ENCODE measurements at places on chromosomes 2 and 18. TPM values are rescaled to one million over a fixed set of nuclear protein-coding genes. Genes with fewer than 3 reads are reported as not detected.
A peak's percentile ranks its signal among the peaks of the same experiment; 100 is the strongest.

GRCh38 chr18:7000484-7001096 lies 117.0 kb downstream of the LAMA1 start:
- H3K36me3 ChIP-seq = no peaks in the 10 kb centered on the region
- no peaks in the 10 kb centered on the region for H3K27me3 ChIP-seq
- H3K4me1 ChIP-seq = no peaks in the 10 kb centered on the region
- DNase-seq = no peak
- H3K27ac ChIP-seq = no peak overlapping the region

The LHCGR gene
- not detected for total RNA-seq

- DNase-seq = no peak
- no peak overlapping the region for H3K27ac ChIP-seq
- H3K4me3 ChIP-seq = peak overlapping the region; percentile 42
- no peaks in the 10 kb centered on the region for H3K27me3 ChIP-seq
- H3K4me1 ChIP-seq = peaks cover 56% of the 10 kb centered on the region
- no peaks in the 10 kb centered on the region for H3K36me3 ChIP-seq
Observed at GRCh38 chr18:76720683-76721082, 101.7 kb upstream of the ZNF236 start.

The DYNAP gene
- total RNA-seq = not detected

DNA sequence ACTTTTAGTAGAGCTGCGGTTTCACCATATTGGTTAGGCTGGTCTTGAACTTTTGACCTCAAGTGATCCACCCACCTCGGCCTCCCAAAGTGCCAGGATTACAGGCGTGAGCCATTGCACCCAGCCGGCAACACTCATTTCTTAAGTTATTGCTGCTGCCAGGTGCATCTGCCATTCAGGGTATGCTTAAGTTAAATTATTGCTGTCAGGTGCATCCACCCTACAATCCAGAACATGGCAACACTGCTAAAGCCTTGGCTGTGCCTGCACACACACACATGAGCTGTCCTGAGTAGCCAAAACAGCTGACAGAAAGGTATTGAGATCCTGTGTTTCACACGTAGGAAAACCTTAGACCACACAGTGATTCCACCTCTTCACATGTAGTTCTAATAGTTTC lies 148.2 kb downstream of the FAM161A start:
- H3K27me3 ChIP-seq = no peaks in the 10 kb centered on the region
- no peak overlapping the region for H3K4me3 ChIP-seq
- DNase-seq = no peak
- no peaks in the 10 kb centered on the region for H3K4me1 ChIP-seq
- H3K27ac ChIP-seq = no peak overlapping the region

DNA sequence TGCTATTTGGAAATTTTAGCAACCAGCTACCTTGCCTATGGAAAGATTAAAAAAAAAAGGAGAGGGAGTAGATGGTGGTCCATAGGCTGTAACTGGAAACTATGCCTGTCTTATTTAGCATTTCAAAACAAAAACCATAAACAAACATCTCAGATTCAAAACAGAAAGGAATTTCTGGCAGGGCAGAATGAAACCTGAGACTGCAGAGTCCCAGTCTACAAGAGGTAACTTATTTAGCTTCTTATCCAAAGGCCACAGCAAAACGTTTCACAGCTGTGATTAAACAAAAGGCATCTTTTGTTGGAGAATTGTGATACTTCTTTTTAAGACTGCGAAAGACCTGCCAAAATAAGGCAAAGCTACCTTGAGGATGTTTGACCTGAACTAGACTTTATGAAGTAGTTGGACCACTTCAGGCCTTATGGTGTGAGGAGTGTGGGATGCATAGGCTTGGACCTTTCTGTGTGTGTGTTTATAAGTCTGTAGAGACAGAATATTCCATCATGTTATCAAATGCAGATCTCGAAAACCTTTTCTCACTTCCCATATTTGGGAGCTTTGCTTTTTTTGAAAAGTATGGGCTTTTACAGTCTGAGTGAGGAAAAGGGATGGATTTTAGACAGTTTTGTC lies 11.0 kb downstream of the CRIM1 start:
- no peak for DNase-seq
- H3K36me3 ChIP-seq = no peaks in the 10 kb centered on the region
- H3K27ac ChIP-seq = no peak overlapping the region

GRCh38 chr2:109446278-109447131 lies 167.3 kb downstream of the SEPTIN10 start:
- no peak overlapping the region for H3K4me3 ChIP-seq
- no peak overlapping the region for H3K27ac ChIP-seq
- H3K27me3 ChIP-seq = no peaks in the 10 kb centered on the region
- H3K36me3 ChIP-seq = no peaks in the 10 kb centered on the region

- H3K36me3 ChIP-seq = no peaks in the 10 kb centered on the region
- no peak for DNase-seq
- no peaks in the 10 kb centered on the region for H3K27me3 ChIP-seq
Observed at GRCh38 chr2:179348906-179349305, 84.3 kb upstream of the SESTD1 start.

Data from CD8-positive, alpha-beta memory T cell (primary cell).